Epithelial cell of proximal tubule (primary cell): ENCODE measurements at places on chromosomes 5 and 9. TPM values are rescaled to one million over a fixed set of nuclear protein-coding genes. Genes with fewer than 3 reads are reported as not detected.
A peak's percentile ranks its signal among the peaks of the same experiment; 100 is the strongest.

- peak; percentile 9 for DNase-seq
Measured at GRCh38 chr5:82312373-82312856, 34.3 kb upstream of the RPS23 start.

DNA sequence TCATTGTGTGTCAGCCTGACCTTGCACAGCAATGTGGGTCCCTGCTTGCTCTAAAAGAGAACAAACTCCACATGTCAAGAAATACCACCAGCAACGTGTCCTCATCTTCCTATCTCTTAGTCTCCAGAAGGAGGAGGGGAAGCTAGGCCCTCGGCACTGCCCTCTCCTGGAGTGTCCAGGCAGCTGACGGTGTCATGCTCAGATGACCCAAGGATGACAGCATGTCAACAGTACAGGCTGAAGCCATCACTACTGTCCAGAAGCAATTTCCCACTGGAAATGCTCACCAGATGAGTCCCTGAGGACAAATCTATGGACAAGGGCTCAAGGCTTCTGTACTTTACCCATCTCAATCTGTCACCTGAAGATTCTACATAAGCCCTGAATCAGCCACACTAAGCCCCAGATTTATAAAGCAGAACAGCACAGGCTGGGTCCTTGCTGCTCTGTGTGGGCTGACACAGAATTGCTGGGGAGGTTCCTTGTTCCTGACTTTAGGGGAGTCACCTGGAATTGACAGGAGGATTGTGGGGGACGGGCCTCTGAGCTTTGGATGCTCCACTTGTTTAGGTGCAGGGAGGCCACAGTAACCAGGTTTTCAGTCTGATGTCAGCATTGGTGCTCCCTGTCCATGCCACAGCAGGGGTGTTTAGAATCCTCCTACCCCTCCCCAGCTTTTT lies 210.2 kb downstream of the DAB2IP start:
- DNase-seq: no peak

GRCh38 chr9:37996819-37997217 lies 72.2 kb downstream of the SHB start:
- DNase-seq: no peak

GRCh38 chr5:176768174-176768970 lies 42.0 kb upstream of the UNC5A start:
- DNase-seq: no peak

Gene ARID3C
- total RNA-seq: not detected in 2 replicates

DNA sequence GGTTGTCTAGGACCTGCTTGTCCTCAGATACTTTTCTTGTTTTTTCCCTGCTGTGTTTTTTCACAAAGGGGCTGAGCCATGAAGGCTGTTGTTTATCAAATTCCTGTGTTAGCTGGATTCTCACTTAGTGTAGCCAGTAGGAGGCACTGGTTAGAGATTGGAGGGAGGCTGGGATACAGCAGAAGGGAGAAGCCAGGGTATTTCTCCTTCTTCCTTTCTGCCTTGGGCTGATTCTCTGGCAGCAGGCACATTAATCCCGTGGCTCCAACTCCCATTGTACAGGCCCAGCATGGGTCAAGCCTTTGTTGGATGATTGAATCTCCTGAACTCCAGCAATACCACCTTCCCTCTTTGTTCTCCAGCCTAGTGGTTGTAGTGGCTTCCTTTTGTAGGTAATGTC lies 46.4 kb upstream of the FAM170A start:
- DNase-seq: no peak

- DNase-seq: no peak
Measured at GRCh38 chr9:134811673-134812342, 68.8 kb upstream of the FCN2 start.

- DNase-seq: no peak
Measured at GRCh38 chr9:8651846-8652215, 852.3 kb upstream of the DMAC1 start.

Gene POU5F2
- 0.07 and 0.12 TPM in 2 replicates for total RNA-seq

Gene TAF1L
- under 0.01 TPM in 1 of 2 replicates, not detected in the other for total RNA-seq

GRCh38 chr5:61334868-61335615 lies 3.0 kb downstream of the ZSWIM6 start:
- no peak for DNase-seq

Gene GFPT2
- total RNA-seq: 0.29 and 2.4 TPM in 2 replicates

DNA sequence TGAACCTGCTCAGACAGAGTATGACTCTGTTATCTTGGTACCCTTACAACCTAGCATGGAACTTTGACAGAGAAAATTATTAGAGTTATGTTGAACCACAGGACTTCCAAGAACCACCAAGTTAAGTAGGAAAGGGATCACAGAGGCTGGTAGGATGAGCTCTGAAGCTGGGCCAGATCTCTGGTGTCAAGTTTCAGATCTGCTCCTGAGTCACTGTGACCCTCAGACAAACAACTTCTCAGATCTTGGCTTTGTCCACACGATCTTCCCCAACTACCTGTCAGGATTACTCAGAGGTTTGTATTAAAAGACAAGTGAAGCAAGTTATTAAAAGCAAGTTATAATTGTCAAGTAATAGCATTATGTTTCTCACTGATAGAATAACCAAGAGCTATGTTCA lies 189.0 kb downstream of the SEC61B start:
- DNase-seq: no peak

DNA sequence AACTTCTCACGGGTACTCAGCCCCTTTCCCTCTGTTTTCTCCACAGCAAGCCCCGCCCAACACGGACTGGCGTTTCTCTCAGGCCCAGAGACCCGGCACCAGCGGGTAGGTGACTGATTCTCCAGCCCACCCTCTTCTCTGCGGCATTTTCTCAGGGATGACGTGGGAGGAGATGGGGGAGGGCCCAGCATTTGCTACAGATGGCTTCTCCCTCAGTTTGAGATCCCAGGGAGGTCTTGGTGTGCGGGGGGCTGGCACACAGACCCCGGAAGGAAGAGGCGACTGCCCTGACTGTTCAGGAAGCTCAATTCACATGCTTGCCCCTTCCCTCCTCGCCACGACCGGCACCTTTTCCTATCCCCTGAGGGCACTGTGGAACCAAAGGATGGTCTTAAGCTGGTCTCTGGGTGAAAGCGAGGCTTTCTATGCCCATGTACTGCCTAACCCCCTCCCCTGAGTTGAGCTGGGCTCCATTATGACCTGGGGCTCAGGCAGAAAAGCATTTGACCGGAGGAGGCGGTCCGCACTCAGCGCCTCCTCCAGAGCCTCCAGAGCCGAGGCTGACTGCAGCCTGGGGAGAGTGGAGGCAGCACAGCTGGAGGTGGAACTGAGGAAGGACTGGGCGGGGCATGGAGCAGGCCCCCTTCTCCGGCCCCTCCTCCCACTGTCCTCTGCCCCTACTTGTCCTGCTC lies 6.0 kb downstream of the PCDHGC5 start:
- no peak for DNase-seq

GRCh38 chr5:152397581-152397980 lies 7.5 kb downstream of the NMUR2 start:
- DNase-seq: no peak

DNA sequence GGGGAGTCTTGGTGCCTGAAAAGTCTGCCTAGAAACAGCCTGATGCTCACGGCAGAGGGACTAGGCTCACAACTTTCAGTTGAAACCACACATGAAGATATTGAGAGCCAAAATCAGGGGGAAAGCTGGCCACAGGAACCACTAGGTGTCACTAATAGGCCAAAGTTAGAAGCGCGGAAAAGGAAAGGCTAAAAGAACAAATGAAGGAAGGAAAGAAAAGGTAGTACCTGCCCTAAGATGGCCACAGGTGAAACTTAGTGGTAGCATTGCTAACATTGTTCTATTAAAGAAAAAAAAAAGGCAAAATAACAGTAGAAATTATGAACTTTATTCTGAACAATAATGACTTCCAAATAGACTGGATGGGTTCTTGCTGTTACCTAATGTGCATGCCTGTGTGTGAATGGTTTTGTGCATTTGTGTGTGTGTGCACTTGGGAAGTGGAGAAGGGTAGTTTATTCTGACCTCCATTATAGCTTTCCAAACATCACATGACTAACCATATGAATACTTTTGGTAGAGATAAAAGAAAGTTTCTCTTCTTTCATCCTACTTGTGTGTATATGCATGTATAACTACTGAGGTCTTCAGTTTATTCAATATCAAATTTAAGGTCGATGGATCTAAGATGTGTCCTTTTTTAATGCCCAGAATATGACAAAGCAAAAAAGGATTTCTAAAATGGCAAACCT lies 2.1 kb upstream of the RFESD start:
- no peak for DNase-seq

Gene NME5
- 1.0 and 3.1 TPM in 2 replicates for total RNA-seq

GRCh38 chr9:79120533-79120932 lies 451.2 kb upstream of the TLE4 start:
- DNase-seq: no peak

Gene PHF2
- total RNA-seq: 11.4 and 16.2 TPM in 2 replicates

DNA sequence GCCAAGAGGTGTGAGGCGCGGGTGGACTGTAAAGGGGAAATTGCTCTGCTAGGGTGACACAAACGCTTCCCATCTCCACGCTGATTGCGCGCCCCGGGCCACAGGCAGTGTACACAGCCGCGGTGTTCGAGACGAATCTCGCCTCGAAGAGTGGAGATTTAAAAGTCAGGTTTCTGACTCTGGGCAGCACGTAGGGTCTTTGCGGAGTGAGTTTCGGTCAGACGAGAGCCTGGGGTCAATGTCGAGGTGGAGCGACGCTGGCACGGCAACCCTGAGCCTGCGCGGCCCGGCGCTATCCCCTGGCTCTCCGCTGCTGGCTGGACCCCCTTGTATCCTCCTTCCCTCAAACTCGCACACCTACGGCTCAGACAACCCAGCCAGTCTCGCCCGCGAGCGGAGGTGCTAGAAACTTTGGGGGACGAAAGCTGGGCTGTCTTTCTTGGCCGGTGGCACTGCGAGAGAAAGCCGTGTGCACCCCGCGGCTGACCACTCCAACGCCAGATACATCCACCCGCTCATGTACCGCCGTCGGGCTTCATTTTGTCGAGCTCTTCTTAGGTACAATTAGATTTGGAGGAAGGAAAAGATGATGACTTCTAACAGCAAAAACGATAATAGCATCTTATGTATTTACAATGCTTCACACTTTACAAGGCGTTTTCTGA lies 5.4 kb upstream of the FOXB2 start:
- DNase-seq: no peak

DNA sequence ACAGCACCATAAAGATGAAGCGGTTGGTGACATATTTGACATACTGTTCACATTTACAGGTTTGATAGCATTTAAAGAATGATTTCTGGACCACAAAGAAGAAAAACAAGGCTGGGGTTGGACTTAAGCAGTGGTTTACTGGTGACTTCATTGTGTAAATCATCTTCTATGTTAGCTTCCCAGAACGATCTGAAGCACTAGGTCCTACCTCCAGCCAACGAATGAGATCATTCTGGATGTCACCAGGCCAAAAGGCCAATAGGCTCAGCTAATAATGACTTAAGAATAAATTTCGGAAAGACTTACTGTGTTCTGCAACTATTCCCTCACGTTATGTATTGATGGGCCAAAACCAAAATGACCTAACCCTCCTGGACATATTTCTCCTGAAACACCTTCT lies 675.3 kb upstream of the CCNG1 start:
- no peak for DNase-seq

- no peak for DNase-seq
Measured at GRCh38 chr5:110840347-110840960, 101.6 kb downstream of the SLC25A46 start.

Gene NIPAL4
- total RNA-seq: 2.4 and 5.6 TPM in 2 replicates

DNA sequence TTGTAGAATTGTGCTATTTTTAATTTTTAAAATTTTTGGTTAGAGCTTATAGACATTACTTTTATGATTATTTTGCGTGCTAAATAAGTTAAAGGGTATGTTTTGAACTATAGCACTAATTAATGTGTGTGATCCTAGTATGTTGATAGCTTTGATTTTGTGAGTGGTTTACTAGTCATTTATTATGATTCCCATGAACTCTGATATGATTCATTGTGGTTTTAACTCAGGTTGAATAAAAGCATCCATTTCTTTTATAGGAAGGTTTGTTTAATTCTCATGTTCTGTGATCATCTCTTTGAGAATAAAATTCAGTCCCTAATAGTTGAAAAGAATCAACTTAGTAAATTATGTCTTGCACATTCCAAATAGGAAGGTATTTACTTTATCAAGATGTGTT lies 22.5 kb downstream of the C5orf22 start:
- no peak for DNase-seq

Gene BTNL8
- not detected in 2 replicates for total RNA-seq

DNA sequence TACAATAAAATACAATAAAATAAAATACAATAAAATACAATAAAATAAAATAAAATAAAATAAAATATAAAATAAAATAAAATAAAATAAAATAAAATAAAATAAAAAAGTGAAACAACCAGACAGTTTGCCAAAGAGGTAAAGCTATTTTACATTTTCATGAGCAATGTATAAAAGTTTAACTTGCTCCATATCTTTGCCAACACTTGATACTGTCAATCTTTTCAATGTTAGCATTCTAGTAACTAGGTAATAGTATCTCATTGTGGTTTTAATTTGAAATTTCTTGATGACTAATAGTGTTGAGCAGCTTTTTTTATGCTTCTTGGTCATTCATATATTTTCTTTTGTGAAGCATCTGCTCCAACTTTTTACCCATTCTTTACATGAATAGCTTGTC lies 17.3 kb downstream of the TTC33 start:
- no peak for DNase-seq

DNA sequence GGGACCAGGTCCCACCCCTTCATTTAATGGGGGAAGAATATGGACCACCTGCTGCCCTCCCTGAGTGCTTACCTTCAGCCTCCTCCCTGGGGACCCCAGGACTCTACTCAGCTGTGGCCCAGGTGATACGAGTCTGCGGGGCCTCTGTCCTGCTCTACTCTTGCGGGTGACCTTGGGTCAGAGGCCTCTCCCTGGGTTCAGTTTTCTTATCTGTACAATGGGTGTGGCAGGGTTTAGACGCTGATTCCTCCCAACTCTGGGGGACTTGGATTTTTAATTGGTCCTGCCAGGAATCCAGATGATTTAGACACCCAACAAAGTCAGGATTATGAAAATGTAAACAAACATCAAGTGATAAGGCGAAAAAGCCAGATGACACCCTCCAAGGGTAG lies 25.0 kb downstream of the FAM163B start:
- no peak for DNase-seq

GRCh38 chr9:109269839-109270238 lies 51.0 kb downstream of the EPB41L4B start:
- DNase-seq: no peak

DNA sequence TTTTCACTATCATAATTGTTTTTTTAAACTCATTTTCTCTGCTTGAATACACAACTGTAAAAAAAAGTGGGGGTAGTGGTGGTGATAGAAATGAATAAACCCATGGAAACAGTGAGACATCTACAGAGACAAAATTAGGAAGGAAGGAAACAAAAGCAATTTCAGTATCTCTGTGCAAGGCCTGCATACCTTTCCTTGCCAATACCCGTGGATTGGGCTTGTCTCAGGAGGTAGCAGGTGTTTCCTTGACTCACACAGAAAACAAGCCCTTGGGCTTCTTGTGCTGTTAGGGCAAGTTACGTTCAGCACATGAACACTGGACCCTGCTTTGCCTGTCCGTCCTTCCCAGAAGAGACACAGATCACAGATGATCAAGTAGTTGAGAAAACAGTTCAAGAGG lies 372.2 kb downstream of the ZSWIM6 start:
- DNase-seq: no peak

GRCh38 chr5:172920447-172920849 lies 38.8 kb upstream of the RPL26L1 start:
- no peak for DNase-seq
